CD4-positive, alpha-beta T cell treated with Interleukin-1 beta for 1 hour (primary cell): ENCODE measurements at places on chromosomes 7 and 10.

- peak; percentile 51 for DNase-seq
These were observed 45.8 kb upstream of the PRSS58 start for GRCh38 chr7:142303650-142304049.

DNA sequence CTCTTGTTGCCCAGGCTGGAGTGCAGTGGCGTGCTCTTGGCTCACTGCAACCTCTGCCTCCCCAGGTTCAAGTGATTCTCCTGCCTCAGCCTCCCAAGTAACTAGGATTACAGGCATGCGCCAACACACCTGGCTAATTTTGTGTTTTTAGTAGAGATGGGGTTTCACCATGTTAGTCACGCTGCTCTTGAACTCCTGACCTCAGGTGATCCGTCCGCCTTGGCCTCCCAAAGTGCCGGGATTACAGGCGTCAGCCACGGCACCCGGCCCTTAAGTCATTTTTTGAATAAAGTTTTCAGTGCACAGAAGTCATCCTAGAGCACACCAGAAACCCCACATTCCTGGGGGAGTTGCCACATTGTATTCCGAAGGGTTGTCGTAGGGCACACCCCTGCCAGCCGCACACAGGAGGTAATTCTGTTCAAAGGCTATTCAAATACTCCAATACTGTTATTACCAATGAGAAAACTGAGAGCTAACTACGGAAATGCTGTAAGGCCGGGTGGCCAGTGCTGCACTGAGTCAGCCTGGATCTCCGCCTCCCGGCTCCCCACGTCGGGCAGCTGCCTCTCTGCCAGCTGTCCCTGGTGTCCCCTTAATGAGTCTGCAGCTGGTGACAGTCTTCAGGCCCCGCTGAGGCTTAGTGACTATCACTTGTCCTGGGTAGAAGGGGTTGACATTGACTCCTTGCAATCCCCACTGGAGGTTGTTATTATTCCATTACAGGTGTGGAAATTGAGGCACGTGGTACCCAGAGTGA lies 8.6 kb upstream of the RFC2 start:
- DNase-seq, result no peak

- peak; percentile 28 for DNase-seq
These were observed 919 bp downstream of the MAFK start for GRCh38 chr7:1531263-1531978.

- no peak for DNase-seq
These were observed 107.4 kb downstream of the EEPD1 start for GRCh38 chr7:36260481-36260880.

DNA sequence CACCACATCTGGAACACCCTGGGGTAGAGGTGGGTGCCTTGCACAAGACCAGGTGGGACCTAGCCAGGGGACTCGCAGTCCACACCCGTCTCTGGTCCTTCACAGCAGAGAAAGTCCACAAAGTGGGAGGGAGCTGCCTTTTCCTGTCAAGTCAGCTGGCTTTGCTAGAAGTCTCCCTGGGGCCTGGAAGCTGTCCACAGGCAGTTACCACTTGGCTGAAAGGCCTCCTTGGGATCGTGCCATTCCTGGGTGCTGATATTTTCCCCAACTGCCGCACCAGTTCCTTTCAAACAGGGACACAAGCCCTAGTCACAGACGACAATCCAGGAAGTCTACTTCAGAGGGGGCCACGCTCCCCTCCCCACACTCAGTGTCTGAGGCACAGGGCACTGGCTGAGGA lies 75.4 kb downstream of the AFAP1L2 start:
- DNase-seq, result no peak

DNA sequence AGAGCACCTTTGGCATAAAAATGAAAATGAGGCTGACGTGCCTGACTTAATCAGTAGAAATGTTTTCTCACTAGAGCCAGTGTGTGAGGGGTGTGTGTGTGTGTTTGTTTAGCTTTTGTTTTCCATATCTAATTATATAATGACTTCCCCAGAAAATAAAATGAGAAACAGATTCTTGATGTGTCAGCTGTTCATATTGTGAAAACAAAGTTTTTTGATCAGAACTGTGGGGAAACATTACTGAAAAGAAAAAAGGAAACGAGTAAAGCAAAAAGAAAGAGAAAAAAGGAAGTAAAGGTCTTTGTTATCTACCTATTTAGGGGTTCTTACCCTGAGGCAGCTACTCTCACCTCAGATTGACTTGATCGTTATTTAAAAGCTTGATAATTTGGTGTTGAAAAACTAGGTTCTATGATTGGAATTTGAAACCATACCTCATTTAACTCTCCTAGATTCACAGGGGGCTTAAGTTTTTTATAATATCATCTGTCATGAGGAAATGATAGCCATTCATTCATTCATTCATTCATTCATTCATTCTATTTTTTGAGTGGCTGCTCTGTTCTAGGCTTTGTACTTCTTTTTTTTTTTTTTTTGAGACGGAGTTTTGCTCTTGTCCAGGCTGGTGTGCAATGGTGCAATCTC lies 58.0 kb downstream of the CREM start:
- DNase-seq, result no peak

GRCh38 chr10:27695088-27695487 lies 50.5 kb downstream of the MKX start:
- DNase-seq, result no peak

DNA sequence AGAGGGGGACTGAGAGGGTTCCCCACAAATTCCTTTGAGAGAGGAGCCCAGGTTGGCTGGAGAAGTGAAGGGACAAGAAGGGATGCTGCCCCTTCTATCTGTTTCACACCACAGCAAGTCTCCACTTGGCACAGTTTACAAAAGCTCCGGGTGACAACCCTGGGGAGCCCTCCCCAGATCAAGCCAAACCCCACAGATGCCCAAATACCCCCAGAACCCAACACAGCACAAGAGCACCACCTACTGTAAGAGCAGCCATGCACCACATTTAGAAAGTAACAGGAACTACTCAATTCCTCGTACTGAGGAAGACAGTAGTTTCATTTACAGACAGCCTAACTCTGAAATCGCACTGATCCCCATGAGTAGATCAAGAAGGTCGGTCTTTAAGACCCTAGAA lies 67.8 kb upstream of the ATP6V0A4 start:
- DNase-seq, result peak; percentile 39

DNA sequence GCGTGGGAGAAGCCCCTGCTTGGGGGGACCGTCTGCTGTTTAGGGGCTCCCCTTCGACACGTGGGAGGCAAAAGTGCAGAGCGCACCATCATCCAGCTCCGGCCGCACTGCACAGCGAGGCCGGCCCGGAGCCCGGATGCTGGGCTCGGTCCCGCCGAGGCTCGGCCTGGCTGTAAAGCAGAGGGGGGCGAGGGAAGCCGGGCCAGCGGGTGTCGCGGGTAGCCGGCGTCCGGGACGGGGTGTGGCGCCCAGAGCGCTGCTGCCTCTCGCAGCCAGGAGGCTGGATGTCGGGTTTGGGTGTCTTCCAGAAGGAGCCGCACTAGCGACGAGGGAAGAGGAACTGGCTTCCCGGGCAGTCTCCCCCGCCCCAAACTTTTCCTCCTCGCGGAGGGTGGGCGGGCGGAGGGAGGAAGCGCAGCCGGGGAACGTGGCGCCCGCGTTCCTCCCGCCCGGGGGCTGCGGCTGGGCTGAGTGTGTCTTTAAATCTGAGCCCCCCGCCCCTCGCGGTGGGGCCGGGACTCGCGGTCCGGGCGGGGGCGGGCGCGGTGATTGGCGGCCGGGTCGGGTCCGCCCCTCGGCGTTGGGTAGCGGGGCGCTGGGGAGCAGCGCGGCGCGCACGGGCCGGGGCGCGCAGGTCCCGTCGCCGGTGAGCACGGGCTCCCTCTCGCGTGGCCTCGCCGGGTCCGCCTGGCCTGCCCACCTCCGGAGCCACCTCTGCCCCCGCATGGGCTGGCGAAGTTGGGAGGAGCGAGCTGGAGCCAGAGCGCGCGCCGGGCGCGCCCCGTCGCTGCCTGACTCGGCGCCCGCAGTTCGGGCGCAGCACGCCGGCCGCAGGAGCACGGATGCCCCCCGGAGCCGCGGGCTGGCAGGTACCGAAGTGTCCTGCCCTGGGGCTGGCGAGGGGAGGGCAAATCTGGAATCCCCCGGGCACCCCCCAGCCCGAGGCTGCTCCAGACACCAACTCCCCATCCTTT lies at the start of gene PALD1:
Gene PALD1 (plus strand): TSS at position 577 of the 974 bp plus-strand sequence. CDS start 47,185 bp downstream, outside the sequence.
- DNase-seq, result peak; percentile 25

DNA sequence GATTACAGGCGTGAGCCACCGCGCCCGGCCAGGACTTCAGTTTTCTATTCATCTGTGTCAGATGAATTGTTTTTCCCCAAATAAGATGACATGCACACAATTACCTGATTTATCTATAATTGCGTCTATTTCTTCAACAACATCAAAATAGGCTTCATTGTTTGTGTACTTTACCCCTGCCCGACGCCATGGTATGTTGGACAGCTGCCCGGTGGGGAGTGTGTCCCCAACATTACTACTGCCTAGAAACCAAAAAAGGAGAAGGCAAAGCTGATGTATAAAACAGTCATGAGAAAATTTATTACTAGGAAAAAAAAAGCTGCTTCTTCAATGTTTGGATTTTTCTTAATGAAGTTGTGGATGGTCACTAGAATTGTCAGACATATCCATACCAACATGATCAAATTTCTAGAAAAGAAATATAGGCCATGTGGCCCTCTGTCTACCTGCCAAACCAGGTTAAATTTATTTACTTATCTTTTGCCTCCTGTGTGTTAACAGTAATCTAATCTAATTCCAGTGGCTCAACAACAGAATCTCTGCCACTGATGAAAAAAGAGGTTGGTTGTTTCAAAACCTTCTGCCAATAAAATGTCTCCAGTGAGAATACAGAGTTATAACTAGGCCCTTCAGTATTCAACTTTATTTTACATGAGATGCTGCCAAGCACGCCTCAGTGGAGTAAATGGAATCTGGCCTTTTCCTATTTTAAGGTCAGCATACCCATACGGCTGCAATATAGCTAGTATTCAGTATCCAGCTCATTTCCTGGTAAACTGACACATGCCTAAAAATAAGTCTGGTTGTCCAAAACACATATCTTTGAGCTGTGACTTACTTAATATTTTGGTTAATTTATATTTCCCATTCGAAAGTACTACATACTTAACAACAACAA lies 16.5 kb downstream of the AP3M1 start:
- no peak for DNase-seq

GRCh38 chr10:17665747-17666146 lies 21.8 kb downstream of the STAM start:
- no peak for DNase-seq

DNA sequence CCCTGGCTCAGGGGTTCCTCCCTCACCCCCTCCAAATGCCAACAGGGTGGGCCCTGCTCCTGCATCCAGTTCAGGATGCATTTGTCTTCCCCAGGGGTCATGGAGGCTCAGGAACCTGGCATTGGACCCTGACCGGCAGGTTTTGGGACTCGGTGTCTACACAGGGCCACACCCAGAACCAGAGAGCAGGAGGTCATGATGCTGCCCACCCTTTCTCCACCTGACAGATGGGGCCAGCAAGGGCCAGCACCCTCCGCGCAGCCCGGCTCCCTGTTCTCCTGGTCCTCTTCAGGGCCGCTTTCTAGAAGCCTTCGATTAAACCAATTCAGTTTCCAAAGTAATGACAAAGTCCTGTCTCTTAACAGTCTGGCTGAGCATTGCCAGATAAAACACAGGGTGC lies 50.2 kb downstream of the CAMK2B start:
- DNase-seq, result no peak

GRCh38 chr10:95201736-95202135 lies 7.7 kb downstream of the ACSM6 start:
- DNase-seq, result no peak

DNA sequence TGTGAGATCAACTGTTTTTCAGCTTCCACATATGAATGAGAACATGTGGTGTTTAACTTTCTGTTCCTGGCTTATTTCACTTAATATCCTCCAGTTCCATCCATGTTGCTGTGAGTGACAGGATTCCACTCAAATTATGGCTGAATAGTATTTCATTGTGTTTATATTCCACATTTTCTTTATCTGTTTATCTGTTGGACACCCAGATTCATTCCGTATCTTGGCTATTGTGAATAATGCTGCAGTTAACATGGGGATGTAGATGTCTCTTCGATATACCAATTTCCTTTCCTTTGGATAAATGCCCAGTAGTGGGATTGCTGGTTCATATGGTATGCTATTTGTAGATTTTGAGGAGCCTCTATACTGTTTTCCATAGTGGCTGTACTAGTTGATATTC lies 47.9 kb downstream of the GALNT11 start:
- DNase-seq, result no peak

GRCh38 chr7:71096351-71096750 lies 35.6 kb upstream of the GALNT17 start:
- no peak for DNase-seq

DNA sequence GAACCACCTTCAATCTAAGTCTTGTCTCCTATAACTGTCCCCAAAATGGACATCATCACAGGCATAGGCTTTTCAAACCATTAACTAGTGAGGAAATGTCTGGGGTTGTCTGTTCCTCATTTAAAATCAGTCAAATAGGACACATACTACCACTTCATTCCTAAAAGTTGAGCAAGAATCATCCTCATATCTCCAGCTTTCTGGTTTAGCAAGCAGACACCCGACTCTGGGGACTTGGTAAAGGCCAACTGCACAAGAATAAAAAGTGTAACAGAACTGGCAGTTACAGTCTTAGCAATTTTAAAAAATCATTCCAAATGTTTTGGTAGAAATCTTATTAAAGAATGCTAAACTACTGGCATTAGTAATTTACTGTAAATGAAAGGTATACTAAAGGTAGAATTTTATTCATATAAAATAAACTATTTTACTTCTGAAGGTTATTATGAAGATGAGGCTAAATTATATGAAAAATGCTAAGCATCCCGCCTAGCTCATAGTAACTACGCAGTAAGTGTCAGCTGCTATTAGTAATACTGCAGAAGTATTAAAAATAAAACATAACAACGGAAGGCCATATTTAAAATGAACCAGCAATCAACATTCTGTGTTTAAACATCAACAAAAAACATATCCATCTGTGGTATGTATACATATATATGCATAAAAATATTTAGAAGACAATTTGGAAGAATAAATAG lies 60.8 kb downstream of the ZNF438 start:
- no peak for DNase-seq

DNA sequence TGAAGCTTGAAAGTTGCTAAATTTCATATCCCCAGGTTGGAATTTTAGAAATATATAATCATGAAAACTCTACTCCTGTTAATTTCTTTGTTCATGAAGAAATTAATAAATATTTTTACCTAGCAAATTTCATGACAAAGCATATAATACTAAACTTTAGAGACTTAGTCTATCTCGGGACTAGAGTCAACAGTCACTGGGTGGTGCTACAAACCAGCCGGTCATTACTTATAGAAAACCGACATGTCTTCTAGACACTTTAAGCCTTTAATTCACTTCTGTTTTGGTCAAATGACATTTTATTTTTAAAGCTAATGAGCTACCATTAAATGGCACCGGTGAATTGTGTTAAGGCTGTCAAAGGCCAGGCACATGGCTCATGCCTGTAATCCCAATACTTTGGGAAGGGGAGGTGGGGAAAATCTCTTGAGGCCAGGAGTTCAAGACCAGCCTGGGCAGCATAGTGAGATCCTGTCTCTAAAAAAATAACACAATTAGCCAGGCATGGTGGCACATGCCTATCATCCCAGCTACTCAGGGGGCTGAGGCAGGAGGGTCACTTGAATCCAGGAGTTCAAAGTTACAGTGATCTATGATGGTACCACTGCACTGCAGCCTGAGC lies 270.1 kb downstream of the CACNA2D1 start:
- DNase-seq, result no peak

- DNase-seq, result no peak
These were observed 207.7 kb downstream of the SKAP2 start for GRCh38 chr7:26656735-26657134.

- DNase-seq, result no peak
These were observed 12.8 kb upstream of the JMJD1C start for GRCh38 chr10:63478564-63478963.

- no peak for DNase-seq
These were observed 26.8 kb upstream of the CACUL1 start for GRCh38 chr10:118781541-118781940.
